ENCODE measurements at places on chromosomes 3 and 15.

GRCh38 chr3:82940124-82940523 is 1178.7 kb upstream of the GBE1 start:
- no peak for DNase-seq

GRCh38 chr15:69398491-69398891 is 15.7 kb upstream of the KIF23 start:
- no peak for DNase-seq

GRCh38 chr3:171770689-171771620 is 39.3 kb downstream of the PLD1 start:
- no peak for DNase-seq

GRCh38 chr3:71461749-71462483 is 121.6 kb downstream of the FOXP1 start:
- DNase-seq, result no peak

All from activated naive CD4-positive, alpha-beta T cell (primary cell).